NCI-H1436 treated with DMSO at 0.1 percent for 48 hours (cell line): ENCODE measurements at places on chromosomes 3 and 15.

DNA sequence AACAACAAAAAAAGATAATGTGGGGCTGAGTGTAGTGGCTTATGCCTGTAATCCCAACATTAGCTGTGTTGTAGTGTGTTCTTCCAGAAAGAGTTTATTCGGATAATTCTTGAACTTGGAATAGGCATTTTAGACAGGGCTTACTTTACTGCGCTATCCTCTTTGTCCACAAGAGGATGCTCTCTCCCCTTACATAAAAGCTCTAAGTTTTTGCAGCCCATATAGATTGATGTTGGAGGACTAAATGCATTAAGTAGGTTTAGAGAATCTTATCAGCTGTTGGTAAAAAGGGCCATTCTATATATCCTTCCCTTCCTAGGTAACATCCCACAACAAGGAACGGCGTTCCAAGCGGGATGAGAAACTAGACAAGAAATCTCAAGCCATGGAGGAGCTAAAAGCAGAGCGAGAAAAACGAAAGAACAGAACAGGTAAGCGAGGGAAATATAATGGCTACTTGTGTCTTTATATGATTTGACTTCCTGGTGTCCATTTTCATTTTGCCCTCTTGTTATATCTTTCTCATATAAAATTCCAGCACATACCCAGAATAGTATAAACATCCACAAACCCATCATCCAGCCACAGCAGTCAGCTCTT is 27.8 kb upstream of the ITPKA start:
- no peak for DNase-seq

- DNase-seq = no peak
Observed at GRCh38 chr15:65044724-65045481, at the start of gene SLC51B. Gene SLC51B, plus strand, starts transcription at chr15:65045387. Its CDS starts 4,618 bp downstream, at chr15:65050005.

GRCh38 chr15:94198633-94199032 is 32.7 kb upstream of the MCTP2 start:
- no peak for DNase-seq

DNA sequence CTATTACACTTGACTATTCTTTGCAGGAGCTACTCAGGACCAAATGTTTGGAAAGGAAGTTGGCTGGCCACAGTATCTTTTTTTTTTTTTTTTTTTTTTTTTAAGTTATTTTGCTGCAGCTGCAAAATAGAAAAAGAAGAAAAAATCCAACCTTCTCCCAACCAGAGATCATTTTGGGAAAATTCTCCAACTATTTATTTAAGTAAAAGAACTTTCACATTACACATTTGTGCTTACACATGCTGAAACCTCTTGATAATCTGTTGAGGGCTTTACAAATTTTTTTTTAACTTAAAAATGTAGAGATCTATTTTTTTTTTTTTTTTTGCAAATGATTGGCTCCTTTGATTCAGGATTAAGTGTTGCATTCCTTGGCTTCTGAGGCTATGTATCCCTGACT is 148.0 kb downstream of the POLR2M start:
- DNase-seq = no peak

- no peak for DNase-seq
Observed at GRCh38 chr3:101940521-101941317, 91.4 kb downstream of the NFKBIZ start.

DNA sequence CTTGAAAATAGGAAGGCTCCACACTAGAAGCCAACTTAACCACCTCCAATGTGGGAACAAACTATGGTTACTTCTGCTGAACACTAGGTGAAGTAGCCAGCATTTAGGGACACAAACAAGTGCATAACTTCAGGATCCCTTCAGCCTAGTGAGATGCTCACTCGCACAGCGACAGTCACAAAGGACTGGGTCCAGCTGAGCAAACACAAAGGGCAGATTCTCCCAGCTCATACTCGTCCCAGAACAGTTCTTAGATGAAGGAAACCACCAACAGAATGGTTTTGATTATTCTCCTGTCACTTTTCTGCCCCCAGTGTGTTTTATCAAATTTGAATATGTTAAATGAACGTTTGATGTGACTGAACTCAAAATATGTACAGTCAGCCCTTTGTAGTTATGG is 201.6 kb downstream of the KCNAB1 start:
- no peak for DNase-seq

DNA sequence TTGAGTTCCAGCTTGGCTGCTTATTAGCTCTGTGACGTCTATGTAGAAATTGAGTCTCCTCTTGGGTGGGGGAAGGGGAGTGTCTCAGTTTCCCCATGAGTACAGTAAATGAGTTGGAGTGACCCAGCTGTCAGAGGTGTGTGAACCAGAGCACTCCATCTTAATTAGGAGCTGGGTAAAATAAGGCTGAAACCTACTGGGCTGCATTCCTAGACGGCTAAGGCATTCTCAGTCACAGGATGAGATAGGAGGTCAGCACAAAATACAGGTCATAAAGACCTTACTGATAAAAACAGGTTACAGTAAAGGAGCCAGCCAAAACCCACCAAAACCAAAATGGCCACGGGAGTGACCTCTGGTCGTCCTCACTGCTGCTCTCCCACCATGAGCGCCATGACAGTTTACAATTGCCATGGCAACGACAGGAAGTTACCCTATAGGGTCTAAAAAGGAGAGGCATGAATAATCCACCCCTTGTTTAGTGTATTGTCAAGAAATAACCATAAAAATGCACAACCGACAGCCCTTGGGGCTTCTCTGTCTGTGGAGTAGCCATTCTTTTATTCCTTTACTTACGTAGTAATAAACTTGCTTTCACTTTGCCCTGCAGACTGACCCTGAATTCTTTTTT is 222.4 kb downstream of the CACNA2D3 start:
- DNase-seq = no peak

- no peak for DNase-seq
Observed at GRCh38 chr15:43241100-43241499, 20.3 kb upstream of the EPB42 start.

DNA sequence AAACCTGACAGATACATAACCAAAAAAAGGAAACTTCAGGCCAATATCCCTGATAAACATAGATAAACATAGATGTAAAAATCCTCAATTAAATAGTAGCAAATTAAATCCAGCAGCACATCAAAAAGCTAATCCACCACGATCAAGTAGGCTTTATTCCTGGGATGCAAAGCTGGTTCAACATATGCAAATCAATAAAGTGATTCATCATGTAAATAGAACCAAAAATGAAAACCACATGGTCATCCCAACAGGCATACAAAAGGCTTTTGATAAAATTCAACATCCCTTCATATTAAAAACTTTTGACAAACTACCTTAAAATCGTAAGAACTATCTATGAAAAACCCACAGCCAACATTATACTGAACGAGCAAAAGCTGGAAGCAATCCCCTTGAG is 882.2 kb downstream of the NTRK3 start:
- no peak for DNase-seq

GRCh38 chr15:60704129-60704528 is 225.2 kb upstream of the ICE2 start:
- no peak for DNase-seq

DNA sequence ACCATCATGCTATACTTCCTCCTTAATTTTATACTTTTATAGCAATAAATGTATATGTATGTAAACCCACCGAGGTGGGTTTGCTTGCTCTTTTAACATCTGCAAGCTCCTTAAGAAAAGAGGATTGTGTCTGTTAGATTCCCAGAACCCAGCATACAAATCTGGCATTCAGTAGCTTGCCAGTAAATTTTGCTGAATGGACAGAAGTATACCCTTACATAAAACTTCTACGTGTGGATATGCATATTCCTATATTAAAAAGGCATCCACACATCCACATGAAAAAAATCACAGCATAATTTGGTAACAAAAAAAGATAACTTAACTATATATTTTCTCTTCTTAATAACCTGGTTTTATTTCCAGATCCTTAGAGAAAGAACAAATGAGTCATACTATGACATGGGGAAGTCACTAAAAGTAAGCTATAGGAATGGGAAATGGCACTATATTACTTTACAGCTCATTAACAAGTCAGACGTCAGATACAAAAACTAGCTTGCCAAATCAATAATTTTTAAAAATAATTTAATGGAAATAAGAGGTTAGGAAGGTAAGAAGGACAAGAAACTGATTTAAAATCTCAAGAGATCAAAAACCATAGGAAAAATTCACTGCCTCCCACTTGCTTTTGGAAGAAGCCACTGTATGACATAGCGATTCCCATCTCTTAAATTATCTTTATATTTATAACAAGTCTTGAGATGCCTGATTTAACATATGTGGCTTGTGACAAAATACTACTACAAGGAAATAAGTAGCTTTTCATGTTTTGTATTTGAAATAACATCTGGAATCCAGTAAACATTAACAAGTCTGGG is 68.7 kb downstream of the SUMF1 start:
- DNase-seq = no peak

DNA sequence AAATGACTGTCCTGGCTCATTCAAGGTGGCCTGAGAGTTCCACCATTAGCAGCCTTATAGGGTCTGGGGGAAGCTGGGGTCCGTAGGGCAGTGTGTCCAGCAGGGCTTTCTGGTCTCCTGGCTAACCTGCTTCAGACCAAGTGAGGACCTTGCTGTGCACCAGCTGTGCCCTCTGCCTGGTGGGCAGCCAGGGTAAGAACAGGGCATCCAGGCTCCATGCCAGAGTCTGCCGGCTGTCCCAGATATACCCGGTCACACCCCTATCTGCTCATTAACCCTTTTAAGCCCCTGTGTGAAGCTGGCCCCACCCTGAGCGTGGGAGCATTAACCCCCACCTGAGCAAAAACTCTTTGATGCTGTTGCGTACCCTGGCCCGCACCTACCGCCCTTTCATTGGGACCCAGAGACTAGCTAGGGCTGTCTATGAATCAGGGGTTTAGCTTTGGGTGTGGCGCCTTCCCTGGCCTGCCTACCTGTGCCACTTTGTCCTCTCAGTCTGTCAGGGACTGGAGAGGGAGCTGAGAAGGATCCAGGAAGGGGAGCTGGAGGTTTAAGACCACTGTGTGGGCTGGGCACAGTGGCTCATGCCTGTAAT is 17.6 kb downstream of the SEMA3F start:
- DNase-seq = no peak

DNA sequence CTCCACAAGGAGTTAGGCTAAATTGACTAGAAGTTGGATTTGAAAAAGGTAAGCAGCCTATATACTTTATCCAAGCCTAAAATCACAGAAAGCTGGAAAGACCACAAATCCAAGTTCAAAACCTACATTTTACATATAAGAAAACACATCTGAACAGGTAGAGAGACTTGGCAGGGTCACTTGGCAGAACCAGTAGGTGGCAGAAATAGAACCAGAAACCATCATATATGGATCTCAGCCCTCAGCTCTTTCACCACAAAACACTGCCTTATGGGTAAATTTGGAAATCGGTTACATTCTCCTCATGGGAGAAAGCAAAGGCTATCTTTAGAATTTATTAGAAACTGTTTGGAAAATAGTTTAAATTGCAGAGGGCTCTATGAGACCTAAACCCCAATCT is 44.2 kb downstream of the MKRN2 start:
- no peak for DNase-seq

DNA sequence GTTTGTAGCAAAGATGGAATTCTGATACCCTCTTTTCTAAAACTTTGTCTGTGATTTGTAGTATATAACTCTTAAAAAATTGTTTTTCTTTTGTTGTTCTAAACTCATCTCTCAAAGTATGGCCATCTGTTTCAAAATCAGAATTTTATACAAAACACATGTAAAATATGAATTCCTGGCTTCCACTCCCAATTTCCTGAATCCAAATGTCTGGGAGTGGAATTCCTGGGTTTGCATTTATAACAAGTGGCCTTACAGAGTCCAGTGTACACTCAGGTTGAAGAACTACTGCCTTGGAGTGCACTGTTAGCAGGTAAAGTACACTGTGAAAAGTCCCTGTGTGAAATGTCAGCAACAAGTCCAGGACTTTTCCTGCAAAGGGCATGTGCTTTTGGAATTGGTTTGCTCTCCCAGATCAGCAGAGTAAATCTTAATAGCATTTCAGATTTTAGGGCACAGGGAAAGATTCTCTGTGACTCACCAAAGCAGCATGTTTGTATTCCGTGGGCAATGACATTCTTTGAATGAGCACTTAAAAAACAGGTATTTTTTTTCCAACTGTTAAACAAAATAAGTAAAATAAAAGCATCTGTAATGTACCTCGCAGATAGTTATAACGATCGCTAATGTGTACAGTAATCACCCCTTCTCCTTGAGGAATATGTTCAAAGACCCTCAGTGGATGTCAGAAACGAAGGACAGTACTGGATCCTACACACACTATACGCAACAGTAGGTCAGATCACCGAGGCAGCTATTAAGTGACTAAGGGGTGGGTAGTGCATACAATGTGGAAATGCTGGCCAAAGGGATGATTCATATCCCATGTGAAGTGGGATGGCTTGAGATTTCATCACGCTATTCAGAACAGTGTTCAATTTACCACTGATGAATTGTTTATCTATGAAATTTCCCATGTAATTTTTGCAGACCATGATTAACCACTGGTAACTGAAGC is 2.0 kb upstream of the CLDN16 start:
- DNase-seq = no peak

- DNase-seq = no peak
Observed at GRCh38 chr15:37995461-37996347, 61.3 kb downstream of the TMCO5A start.

- DNase-seq = no peak
Observed at GRCh38 chr15:71752604-71753289, 57.6 kb upstream of the NR2E3 start.

GRCh38 chr15:100017140-100017539 is 283.9 kb upstream of the LYSMD4 start:
- DNase-seq = no peak

DNA sequence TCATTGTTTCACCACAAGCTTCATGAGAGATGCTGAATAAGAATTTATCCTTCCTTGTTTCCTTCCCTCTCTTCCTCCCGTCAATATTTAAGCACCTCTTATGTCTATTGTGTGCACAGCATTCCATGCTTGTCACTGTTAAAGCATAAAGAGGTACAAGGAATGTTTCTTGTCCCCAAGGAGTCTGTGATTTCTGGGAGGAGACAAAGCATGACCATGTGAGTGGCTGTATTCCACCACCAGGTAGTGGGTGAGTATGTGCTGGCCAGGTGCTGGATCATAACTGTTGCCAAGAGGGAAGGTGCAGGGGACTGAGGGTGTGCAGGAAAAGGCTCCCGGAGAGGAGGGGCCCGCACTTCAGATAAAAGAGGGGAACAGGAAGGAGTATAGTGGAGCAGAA is 62.9 kb upstream of the GSK3B start:
- DNase-seq = no peak

- DNase-seq = no peak
Observed at GRCh38 chr3:37228749-37229148, 54.4 kb upstream of the LRRFIP2 start.

DNA sequence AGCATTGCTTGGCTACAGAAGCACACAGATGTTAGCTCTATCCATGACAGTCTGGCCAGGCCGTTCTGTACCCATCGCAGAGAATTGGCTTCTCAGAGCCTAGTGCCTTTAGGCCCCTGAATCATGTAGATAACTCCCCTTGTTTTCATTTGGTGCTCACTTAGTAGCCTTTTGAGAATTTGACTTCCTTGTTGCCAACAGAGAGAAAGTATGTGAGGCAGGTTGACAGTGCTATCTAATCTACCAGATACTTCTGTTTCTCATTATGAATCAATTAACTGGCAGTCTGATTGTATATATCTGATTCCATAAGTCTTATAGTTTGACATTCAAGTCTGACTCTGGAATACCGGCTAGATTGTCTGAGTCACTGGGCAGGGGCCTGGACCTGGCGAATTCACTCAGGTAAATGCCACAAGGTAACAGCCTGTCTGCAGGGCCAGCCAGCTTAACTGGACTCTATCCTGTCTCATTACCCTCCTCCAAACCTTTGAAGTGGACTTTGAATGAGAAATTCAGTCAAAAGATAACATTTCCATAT is 160.2 kb downstream of the GHSR start:
- no peak for DNase-seq
